ENCODE measurements at places on chromosomes 2 and 18.

DNA sequence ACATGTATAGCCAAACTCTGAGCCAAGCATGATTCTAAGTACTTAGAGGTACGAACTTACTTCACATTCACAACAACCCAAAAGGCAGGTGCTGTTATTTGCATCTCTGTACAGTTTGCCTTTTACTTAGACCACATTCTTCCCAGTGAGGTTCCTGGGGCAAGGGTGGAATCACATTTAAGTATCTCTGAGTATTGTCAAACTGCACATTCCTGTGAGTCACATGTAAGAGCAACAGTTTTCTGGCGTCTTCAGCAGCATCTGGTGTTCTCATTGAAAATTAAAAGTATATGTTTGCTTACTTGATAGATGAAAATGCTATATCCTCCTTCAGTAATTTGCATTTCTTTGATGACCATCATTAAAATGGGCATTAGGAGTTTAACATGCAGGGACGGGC lies 119.1 kb downstream of the UXS1 start:
- no peak for DNase-seq

- DNase-seq = no peak
Measured at GRCh38 chr2:33205693-33206434, 259.1 kb downstream of the LTBP1 start.

DNA sequence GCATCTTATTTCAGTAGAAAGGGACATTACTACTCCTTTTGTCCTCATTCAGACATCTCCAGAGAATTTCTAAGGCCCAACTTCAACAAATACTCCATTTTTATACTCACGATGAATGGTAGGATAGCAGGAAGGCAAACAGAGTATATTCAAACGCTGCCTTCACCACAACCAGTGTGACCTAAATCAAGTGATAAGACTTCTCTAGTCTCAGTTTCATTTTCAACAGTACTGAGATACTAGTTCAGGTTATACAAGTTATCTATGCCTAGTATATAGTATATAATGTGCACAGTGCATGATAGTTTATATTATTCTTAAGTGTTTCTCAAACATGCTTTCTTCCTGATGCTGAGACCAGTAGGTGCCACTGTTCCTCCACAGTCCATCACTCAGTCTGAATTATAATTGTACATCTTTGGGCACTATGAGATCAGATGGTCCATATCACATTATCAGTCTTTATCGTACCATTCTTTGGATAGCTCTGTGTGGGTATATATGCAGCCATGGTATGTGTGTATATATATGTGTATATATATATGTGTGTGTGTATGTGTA lies 66.3 kb upstream of the RPE start:
- no peak for DNase-seq

DNA sequence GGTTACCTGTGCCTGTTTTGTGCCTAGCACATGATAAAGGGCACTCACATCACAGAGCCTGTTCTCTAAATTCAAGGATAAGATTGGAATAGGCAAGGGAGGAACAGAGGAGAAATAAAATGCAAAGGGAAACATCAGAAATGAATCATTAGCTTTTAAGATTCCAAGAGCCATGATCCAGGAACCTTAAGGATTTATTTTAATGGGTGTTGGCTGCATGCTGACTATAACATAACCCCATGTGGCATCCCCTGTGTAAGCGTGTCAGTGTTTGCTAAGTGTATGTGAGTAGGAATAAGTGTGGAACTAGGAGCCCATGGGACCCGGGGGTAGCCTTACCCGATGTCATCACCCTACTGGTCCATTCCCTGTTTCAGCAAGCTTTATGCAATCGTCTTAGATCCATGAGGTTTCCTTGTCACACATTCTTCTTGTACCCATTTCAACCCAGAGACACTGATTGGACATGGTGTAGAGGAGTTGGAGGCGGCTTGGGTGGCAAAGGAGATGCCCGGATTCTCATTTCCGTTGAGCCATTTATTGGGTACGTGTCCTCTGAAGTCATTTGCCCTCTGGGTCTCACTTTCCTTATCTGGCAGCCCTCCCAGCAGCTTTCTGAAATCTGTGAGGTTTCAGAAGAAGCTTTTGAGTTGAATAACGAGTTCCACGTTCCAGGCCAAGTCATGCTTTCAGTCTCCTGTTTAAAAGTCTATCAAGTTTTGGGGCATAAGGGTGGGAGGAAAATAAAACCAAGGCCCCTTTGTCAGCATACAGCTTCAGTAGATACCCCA lies 117.0 kb downstream of the MGAT5 start:
- DNase-seq = no peak

DNA sequence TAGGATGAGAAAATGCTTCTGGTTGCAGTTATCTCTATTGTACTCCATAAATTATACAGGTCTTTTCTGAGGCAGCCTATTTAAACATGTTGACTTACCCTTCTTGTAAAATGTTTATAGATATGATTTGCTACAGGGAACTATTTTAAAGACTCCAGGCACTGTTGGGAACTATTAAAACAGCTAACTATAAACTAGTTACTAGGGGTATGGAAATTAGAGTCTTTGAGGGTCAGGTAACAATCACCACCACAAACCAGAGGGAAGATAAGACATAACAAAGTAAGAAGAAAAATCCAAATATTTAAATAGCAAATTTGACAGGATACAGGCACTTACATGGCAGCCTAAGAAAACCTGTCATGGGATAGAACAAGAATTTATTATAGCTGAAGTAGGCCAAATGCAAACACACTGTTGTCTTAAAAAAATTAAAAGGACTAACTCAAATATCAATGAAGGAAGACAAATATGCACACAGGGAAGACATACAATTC lies 251.0 kb upstream of the CWC22 start:
- no peak for DNase-seq

DNA sequence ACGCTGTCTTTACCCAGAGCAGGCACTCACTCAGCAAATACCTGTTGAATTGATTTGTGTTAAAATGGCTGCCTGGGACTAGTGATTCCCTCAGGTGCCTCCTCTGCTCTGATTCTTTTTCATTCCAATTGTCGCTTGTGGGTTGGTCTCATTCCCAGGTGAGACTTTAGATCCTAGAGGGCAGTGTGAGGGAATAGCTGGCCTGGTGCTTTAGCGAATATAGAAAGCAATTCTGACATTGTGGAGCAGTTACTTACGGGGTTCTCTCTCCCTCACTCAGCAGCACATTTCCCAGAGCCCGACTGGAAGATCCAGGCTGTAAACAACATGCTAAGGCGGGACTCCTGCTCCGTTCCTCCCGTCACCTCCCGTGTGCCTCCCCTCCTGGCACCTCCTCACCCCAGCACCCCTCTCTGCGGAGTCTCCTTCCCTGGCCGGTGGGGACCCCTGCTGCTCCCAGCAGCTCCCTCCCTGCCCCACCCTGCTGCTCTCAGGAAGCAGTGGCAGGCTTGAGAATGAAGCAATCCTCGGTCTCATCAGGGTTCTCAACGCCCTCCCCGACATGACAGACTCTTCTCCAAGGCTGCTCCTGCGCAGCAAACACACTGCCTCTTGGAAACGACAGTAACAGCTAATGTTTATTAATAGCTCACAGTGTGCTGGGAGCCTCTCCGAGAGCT lies 26.9 kb downstream of the CELF4 start:
- DNase-seq = no peak

- DNase-seq = no peak
Measured at GRCh38 chr2:218885981-218886947, 5.6 kb downstream of the WNT10A start.

DNA sequence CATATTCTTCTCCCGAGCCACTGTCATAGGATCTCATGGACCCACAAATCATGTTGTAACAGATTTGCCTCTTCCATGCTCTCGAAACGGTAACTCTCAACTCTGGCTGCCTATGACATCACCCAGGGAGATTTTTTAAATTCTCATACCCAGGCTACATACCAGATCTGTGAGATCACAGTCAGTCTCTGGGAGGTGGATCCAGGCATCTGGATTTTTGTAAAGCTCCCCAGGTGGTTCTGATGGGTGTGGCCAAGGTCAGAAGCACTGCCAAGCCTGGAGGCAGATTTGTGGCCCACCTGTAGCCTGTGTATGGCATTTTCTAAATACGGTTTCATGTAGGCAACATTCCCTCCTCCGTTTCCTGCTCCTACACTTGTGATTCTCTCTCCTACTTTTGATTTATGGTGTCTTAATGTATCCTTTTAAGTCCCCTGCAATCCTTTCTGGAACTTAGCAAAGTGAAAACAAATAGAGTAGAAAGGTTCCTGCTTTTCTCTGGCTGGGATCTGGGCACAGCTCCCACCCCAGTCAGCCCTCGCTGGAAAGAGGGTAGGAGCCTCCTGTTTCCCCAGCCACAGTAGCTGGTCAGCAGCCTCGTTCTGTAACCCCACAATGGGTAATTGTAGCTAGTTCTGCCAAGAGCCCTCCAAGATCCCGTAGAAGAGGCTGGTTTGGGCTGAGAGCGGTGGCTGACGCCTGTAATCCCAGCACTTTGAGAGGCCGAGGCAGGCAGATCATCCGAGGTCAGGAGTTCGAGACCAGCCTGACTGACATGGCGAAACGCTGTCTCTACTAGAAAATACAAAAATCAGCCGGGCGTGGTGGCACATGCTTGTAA lies 96.2 kb downstream of the KLHL29 start:
- DNase-seq = no peak

DNA sequence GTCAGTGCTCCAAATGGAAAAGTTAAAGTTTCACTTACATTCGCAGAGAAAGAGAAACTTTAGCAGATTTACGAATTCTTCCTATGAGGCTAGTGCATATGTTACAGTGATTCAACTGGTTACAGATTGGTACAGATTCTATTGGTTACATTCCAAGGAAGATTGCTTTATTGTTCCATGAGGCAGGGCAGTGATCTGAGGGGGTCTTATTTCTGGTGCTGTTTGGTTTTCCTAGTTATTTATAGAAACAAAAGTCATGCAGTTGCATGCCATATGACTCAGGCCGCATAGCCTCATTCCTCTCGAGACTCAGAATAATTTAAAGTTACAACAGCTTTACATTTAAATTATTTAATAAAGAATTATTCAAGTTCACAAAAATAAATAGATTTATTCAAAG lies 385.4 kb upstream of the SYT4 start:
- DNase-seq = no peak

DNA sequence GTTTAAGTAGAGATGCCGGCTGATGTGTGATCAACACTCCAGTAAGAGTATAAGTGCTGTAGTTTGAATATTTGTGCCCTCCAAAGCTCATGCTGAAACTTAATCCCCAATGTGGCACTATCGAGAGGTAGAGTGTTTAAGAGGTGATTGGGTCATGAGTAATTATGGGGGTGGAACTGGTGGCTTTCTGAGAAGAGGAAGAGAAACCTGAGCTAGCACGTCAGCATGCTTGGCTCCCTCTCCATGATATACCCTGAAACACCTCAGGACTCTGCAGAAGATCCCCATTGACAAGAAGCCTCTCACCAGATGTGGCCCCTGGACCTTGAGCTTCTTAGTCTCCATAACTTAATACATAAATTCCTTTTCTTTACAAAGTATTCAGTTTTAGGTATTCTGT lies 584.8 kb downstream of the TSN start:
- DNase-seq = no peak

DNA sequence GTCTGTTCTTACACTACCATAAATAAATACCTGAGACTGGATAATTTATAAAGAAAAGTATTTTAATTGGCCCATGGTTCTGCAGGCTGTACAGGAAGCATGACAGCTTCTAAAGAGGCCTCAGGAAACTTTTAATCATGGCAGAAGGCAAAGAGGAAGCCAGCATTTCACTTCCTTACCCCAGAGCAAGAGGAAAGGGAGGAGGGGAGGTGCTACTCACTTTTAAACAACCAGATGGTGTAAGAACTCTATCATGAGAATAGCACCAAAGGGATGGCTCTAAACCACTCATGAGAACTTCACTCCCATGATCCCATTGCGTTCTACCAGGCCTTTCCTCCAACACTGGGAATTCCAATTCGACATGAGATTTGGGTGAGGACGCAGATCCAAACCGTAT lies 344.4 kb upstream of the SLC39A10 start:
- DNase-seq = no peak

DNA sequence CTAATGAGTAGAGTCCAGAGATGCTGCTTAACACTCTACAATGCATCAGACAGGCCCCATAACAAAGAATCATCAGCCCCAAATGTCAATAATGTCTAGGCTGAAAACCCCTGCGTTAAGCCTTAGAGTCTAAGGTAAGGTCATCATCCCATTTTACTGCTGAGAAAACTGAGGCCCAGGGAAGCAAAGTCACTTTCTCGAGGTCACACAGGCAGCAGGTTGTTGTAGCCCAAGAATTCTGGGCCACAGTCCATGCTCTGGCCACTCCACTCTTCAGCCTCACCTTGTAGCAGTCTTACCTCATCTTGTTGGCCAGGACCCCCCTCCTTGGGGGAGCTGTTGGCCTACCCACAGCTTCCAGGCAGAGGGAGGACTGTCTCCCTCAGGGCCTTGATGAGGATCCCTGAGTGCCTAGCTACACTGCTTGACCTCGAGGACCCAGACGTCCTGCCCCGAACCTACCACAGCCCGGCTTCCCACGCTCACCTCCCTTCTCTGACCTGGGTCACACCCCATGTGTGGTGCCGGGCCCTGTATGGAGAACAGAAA lies 54.4 kb downstream of the SMAD7 start:
- no peak for DNase-seq

DNA sequence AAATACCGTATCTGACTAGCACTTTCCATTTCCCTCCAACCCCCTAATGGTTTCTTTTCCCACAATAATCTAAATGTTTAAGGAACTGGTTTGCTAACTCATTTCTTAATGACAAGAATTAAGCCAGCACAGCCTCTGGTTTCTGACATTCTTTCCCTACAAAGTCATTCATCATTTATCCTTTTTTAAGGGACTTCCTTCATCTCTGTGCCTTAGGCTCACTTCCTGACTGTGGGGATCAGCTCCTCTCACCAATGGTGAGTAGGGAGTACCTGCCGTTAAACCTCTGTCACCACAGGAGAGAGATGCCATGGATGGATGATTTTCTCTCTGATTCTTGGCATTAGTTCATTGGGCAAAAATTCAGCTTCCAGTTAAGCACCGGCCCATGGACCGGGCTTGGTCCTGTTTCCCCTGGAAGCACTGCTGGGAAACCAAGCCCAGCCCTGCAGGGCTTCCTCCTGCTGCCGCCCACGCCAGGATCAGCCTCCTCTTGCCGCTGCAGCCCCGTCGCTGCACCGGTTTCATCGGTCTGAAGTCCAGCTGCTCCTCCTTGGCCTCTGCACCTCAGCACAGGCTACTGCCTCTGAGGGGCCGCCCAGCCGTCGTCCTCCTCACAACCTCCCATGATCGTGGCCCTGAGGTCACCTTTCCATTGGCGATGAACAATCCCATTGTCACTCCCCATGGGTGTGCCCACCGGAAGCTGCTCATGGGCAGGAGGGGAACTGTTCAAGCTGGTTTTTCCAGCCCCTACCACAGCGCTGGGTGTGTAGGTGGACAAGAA lies 64.0 kb upstream of the ZNF516 start:
- DNase-seq = no peak
